ENCODE measurements at places on chromosomes 4 and X.

GRCh38 chr4:57443787-57444186 is 333.6 kb upstream of the IGFBP7 start:
- DNase-seq, result no peak

- DNase-seq, result no peak
These were observed 8.9 kb upstream of the RGS12 start for GRCh38 chr4:3283916-3284315.

- DNase-seq, result no peak
These were observed 6.3 kb downstream of the MAGED1 start for GRCh38 chrX:51899741-51900140.

DNA sequence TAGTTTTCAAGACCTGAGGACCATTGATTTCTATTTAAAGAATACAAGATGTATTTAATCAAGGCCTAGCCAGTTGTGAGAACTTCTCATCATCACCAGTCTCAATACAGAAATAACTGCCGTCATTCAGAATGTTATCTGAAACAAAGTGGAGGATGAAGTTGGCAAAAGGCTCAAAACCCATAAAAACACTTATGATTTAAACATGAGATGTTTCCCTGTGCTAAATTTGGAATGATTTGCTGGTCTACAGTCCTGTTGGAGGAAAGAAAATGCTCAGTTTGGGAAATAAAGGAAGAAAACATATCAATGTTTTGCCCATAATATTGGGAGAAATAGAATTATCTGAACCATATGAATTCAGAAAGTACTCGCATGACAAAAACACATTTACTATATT is 192.2 kb downstream of the ADGRA3 start:
- DNase-seq, result no peak

GRCh38 chr4:40281913-40282312 is 53.2 kb upstream of the CHRNA9 start:
- no peak for DNase-seq

DNA sequence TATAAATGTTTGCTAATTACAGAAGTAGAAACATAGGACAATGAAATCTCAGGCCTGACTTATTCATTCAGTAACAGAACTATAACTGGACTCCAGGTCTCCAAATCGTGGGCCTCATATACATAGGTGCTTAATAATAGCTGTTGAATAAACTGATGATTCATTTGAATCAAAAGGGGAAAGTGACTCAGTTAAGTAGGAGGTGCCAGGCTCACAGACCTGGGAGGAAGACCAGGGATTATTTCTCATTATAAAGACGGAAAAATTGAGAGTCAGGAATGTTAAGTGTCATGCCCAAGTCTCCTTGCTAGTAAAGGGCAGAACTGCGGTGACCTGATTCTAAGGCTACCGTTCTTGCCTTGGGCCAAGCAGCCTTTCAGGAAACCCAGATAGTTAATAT is 131.5 kb downstream of the HS3ST1 start:
- no peak for DNase-seq

GRCh38 chrX:111504941-111505340 is 6.5 kb upstream of the SERTM2 start:
- DNase-seq, result no peak

- peak; percentile 17 for DNase-seq
These were observed 23.5 kb downstream of the NDP start for GRCh38 chrX:43949669-43950068.

DNA sequence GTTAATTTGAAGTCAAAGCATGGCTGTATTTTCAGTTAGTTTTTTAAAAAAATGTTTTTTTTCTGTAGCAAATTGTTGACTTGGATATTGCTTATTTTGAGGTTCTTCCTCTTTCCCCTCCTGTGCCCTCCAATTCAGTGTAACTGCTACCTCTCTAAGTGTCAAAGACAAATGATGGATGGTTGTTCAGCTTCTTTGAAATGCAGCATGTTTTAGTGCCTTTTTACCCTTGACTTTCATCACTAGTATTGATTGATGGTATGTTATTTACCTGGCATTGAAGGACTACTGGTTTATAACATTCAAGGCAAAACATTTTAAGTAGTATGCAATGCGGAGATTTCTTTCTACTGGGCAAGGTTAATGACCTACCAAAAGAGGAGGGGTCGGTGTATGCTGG is 281.0 kb upstream of the FAT1 start:
- DNase-seq, result no peak

DNA sequence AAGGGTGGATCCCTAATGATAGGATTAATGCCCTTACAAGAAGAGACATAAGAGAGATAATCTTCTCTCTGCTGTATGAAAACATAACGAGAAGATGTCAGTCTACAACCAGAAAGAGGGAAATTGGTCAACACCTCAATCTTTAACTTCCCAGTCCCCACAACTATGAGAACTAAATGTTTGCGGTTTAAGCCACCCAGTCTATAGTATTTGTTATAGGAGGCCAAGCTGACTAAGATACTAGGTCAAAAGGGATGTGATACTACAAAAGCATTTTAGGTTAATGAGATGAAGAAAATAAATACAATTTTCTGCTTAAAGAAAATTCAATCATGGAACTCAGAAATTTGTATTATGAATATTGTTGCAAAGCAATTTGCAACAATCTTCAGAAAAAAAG is 55.4 kb upstream of the LHFPL1 start:
- no peak for DNase-seq

- no peak for DNase-seq
These were observed 580.4 kb upstream of the ADGRL3 start for GRCh38 chr4:60619531-60620305.

DNA sequence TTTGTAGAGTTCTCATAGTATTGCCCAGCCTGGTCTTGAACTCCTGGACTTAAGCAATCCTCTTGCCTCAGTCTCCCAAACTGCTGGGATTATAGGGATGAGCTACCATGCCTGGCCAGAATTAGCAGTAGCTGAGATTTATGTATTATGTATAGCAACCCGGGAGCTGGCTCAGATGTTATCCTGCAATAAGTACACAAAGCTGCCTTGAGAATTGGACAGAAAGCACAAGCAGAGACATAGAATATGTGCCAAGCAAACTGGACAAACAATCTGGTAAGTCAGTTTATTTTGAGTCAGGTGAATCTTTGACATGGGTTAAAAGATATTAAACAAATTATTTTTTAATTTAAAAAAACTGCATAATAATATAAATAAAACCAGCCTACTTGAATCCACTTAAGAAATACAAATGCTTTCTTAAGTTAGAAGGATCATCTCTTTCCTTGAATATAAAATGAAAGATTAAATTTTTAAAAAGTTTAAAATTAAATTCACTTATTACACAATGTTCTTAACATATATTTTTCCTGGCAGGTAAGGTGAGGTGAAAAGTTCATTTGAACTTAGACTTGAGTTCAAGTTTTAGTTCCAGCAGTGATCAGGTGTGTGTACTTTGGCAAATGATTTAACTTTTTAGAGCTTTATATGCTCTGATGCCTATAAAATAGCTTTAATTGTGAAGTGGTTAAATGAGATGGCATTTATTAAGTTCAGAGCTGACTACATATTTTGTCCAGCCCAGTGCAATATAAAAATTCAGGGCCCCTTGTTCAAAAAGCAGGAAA is 87.8 kb upstream of the ACSL1 start:
- no peak for DNase-seq

GRCh38 chrX:87515836-87516235 is 1.8 kb upstream of the KLHL4 start:
- DNase-seq, result no peak

DNA sequence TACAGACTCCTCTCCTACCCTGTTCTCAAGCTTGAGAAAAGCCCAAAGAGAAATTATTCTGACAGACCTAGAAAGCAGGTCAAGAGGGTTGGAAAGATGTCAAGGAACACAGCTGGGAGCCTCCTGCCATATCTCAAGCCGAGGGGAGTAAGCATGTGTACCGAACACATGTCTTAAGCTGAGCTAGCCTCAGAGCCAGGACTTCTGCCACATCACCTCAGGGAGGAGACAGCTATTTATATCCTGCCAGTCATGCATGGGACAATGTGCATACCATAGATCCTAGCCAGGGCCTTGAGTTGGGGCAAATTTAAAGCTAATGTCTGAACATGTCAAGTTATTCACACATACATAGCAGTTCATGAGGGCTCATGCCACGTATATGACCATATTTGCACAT is 11.8 kb downstream of the TMEM31 start:
- no peak for DNase-seq

- no peak for DNase-seq
These were observed 94.5 kb upstream of the GC start for GRCh38 chr4:71878376-71878775.

- no peak for DNase-seq
These were observed 22.4 kb downstream of the MAP7D3 start for GRCh38 chrX:136228839-136229207.

DNA sequence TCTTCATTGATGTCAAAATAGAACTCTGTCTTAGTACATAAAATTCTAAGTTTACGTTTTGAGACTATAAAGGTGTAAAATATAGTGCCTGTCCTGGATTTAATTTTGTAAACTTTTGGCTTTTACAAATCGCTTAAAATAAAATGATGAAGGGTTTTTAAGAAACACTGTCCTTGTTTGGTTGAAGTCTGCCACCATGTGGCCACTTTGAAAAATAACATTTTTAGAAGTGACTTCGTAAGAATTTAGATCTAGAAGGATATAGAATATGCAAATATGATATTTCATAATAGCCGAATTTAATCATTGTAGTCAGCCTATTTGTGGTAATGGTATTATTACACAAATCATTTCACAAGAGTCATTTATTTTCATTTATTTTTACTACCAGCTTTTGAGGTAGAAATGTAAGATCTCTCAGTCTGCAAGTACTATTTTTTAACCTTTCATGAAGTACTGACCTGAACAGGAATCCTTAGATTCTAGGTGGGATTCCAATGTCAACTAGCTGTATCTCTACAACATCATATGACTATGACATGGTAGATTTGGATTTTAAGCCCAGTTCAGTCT is 31.0 kb upstream of the FAT4 start:
- no peak for DNase-seq
